Stimulated activated CD4-positive, alpha-beta T cell treated with anti-CD3 and anti-CD28 coated beads, Interleukin-4, amount 100 ng/mL, for 24 hours (primary cell): ENCODE measurements at places on chromosomes 3 and 15.

- no peak for DNase-seq
Measured at GRCh38 chr3:12229896-12230295, 59.0 kb upstream of the PPARG start.

DNA sequence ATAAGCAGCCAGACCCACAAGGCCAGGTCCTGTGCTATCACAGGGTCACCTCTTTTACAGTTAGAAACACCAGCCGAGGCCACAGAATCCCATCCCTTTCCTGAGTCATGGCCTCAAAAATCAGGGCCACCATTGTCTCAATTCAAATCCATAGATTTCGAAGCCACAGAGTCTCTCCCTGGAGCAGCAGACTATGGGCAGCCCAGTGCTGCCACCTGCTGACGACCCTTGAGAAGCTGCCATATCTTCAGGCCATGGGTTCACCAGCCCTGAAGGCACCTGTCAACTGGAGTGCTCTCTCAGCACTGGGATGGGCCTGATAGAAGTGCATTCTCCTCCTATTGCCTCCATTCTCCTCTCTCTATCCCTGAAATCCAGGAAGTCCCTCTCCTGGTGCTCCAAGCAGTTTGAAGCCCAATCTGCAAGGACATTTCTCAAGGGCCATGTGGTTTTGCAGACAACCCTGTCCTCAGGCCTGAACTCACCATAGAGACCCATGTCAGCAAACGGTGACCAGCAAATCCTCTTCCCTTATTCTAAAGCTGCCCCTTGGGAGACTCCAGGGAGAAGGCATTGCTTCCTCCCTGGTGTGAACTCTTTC is 39.6 kb downstream of the TGM4 start:
- DNase-seq = peak; percentile 64

- no peak for DNase-seq
Measured at GRCh38 chr15:50134524-50135024, 15.5 kb upstream of the ATP8B4 start.

DNA sequence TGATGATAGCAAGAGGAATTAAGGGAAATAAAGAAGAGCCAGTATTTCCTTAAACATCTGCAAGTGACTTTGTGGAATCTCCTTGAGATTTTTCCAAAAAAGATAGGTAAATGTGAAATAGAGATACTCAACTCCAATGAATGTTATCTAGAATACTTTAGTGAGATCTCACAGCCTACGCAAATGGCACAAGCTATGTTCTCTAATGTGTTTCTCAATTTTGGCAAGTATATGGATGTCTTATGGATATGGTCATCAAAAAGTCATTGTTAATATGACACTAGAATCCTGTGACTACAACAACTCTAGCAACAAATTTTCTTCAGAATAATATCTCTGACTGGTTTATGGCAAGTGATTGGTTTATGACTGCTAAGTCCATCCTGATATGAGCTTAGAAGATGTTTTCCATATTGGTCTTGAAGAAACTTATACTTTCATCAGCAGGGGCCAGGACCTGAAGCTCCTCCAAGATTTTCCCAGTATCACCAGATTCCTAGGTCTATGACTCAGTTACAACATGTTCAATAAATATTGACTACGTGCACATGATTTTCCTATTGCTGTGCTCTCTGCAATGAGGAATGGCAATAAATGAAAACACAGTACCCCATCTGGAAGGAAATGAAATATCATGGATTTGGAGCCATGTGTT is 170.9 kb upstream of the THBS1 start:
- DNase-seq = no peak

- DNase-seq = no peak
Measured at GRCh38 chr3:38996193-38996592, 55.6 kb downstream of the SCN11A start.

- DNase-seq = no peak
Measured at GRCh38 chr3:16482770-16483531, 30.5 kb downstream of the RFTN1 start.

- DNase-seq = peak; percentile 50
Measured at GRCh38 chr3:108118038-108118768, 27.4 kb upstream of the CD47 start.

- DNase-seq = no peak
Measured at GRCh38 chr3:120894316-120895057, 13.5 kb upstream of the STXBP5L start.

DNA sequence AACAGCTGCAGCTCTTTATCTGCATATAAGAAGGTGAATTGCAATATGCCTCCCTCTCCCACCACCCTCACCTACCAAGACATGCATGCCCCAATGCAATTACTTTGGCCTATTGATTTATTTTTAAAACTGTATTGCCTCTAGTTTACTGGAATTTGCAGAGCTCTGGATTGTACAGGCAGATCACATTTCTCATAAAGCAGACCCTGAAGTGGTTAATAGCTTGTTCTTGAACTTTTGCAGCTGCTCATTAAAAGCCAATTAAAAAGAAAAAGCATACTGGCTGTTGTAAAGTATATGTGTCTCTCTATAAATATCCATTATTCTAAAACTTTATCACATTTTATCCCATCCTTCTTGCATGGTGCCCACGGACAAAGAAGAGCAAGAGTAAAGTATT is 221.5 kb upstream of the TOPAZ1 start:
- no peak for DNase-seq

GRCh38 chr3:152301745-152302181 is 33.0 kb downstream of the MBNL1 start:
- DNase-seq = no peak

- no peak for DNase-seq
Measured at GRCh38 chr15:52503788-52504496, 24.7 kb downstream of the MYO5A start.

- no peak for DNase-seq
Measured at GRCh38 chr3:173402656-173403055, 5.1 kb downstream of the NLGN1 start.

DNA sequence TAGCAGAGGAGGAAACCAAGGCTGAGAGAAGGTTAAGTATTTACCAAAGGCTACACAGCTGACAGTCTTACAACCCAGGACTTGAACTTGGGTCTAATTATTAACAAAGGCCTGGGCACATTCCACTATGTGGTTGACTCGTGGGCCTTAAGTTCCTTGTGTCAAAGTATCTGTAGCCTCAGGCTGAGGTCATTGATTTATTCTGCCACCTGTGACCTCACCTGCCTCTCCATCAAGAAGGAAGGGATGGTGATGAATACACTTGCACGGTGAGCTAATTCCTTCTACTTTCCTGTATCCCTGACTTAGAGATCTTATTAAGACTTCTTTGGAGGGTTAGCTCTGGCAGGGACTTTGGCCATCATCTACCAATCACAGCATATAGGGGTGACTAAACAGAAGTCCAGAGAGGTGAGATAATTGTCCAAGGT is 19.9 kb upstream of the LRRC58 start:
- no peak for DNase-seq

DNA sequence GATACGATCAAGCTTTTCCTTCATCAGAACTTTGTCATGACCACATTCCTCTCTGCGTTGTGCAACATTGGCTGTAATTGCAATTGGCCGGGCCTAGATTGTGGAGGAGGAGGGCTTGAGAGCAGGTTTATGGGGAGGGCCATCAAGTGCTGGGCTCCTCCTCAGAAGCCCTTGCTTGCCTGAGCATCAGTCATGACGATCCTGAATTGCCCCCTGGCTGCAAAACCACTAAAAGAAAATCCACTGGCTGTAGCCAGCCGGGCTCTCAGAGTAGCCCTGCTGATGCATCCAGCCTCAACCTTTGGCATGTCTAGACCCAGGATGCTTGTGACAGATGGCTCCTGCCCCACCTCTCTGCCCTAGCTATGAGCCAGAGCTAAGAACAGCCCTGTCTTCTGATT is 13.4 kb upstream of the TRH start:
- no peak for DNase-seq
